ENCODE measurements at places on chromosomes 6 and 20. TPM values are rescaled to one million over a fixed set of nuclear protein-coding genes. Genes with fewer than 3 reads are reported as not detected.

Gene EGFL8
- total RNA-seq = 1.4 TPM

Gene DAAM2
- 20.1 TPM for total RNA-seq

Gene DEFB125
- not detected for total RNA-seq

Gene FILIP1
- total RNA-seq = 41.5 TPM

Gene VSTM2L
- total RNA-seq = 77.5 TPM

Gene RRAGD
- total RNA-seq = 22.7 TPM

Gene ZSCAN16
- 1.2 TPM for total RNA-seq

Gene OR2J3
- not detected for total RNA-seq

Gene VWA7
- total RNA-seq = not detected

Gene PPP1R14C
- not detected for total RNA-seq

Gene BMP7
- not detected for total RNA-seq

Gene ZBTB12
- total RNA-seq = 2.7 TPM

Gene BPI
- not detected for total RNA-seq

Gene RGS19
- total RNA-seq = 10.7 TPM

Gene C6orf132
- 0.16 TPM for total RNA-seq

Gene TSBP1
- not detected for total RNA-seq

Measured in myocyte (in vitro differentiated cells).